Mesothelial cell of epicardium (in vitro differentiated cells): ENCODE measurements at places on chromosomes 6 and 20. TPM values are rescaled to one million over a fixed set of nuclear protein-coding genes. Genes with fewer than 3 reads are reported as not detected.

BPIFA1 gene
- total RNA-seq = not detected in 3 replicates

DNA sequence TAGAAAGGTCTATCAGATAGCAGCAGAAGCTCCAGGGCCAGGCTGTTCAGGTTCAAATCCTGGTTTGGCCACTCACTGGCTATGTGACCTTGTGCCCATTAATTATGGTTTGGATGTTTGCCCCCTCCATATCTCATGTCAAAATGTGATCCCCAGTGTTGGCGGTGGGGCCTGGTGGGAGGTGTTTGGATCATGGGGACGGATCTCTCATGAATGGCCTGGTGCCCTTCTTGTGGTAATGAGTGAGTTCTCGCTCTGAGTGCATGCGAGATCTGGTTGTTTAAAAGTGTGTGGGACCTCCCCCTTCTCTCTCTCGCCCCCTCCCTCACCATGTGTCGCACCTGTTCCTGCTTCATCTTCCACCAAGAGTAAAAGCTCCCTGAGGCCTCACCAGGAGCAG, 240.9 kb downstream of the LRFN2 start:
- peaks cover 4% of the 10 kb centered on the region for H3K4me1 ChIP-seq
- no peak for DNase-seq
- peaks cover 15% of the 10 kb centered on the region for H3K27me3 ChIP-seq

- H3K36me3 ChIP-seq = no peaks in the 10 kb centered on the region
- no peak for DNase-seq
- no peaks in the 10 kb centered on the region for H3K4me1 ChIP-seq
- H3K4me3 ChIP-seq = no peak overlapping the region
Observed at GRCh38 chr6:25875563-25875905, 1.5 kb upstream of the SLC17A3 start.

DNA sequence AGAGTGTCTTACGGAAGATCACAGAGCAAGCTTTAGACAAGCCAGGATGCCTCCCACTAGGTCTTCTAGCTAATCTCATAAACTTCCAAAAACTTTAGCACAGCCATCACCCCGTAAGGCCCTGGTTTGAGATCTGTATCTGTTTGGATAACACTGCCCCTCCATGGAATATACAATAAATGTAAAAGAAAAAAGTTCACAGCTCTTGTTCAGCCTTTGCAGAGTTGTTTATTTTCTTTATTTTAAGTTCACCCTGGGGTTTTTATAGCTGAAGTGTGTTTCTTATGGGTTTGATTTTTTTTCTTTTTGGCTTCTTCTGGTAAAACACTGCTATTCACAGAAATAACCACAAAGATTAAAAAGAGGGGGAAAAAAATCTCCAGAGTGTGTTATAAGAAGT, 125.6 kb downstream of the EYA2 start:
- no peaks in the 10 kb centered on the region for H3K36me3 ChIP-seq
- H3K4me3 ChIP-seq = no peak overlapping the region
- DNase-seq = no peak
- H3K27ac ChIP-seq = peak overlapping the region; percentile 75
- H3K27me3 ChIP-seq = peaks cover 2% of the 10 kb centered on the region

DNA sequence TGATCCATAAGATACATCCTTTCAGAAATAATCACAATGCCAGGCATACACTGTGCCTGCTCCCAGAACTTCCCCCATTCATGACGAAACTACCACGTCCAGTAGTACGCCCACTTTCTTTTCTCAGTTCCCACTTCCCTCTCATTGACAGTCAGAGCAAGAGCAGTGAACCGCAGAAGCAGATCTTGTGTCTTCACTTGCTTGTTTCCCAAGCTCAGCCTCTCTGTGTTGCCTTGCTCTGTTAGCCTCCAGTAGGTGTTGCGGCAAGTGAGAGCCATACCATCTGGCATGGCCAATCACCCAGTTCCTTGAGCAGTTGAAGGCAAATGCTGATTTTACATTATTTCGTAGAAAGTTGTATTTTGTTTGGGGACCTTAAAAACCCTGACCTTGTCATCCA, 11.7 kb downstream of the UST start:
- H3K4me3 ChIP-seq = no peak overlapping the region
- peaks cover 20% of the 10 kb centered on the region for H3K4me1 ChIP-seq
- peaks cover 5% of the 10 kb centered on the region for H3K36me3 ChIP-seq
- DNase-seq = no peak

GRCh38 chr20:37598575-37599342, 71.1 kb upstream of the BLCAP start:
- H3K4me1 ChIP-seq = peaks cover 27% of the 10 kb centered on the region
- DNase-seq = no peak
- H3K36me3 ChIP-seq = no peaks in the 10 kb centered on the region

DNA sequence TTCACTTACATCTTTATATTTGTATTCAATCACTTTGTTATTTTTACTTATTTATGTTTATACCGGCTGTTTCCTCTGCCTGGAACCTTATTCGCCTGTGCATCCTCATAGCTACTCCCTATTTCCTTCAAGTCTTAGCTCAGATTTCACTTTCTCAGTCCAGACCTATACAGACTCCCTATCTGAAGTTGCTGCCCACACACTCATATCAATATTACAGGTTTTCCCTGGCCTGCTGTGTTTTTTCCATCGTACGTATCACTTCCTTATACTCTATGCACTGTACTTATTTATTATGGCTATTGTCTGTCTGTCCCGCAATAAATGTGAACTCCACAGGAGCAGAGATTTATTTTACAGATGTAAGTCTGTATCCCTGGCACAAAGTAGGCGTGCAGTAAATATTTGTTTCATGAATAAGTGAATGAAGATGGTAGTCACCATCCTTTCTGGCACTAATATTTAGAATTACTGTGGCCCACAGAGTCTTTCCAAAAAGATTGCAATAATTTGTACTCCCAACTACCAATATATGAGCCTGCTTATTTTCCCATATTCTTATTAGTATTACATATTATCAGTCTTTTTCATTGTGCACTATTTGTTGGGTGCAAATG, 64.9 kb downstream of the TNFAIP3 start:
- H3K36me3 ChIP-seq = peaks cover 7% of the 10 kb centered on the region
- no peak overlapping the region for H3K27ac ChIP-seq
- no peaks in the 10 kb centered on the region for H3K27me3 ChIP-seq
- no peak for DNase-seq
- peaks cover 17% of the 10 kb centered on the region for H3K4me1 ChIP-seq
